Activated CD4-positive, alpha-beta T cell treated with anti-CD3 and anti-CD28 coated beads, Interleukin-2, amount 10 ng/mL, durations not matched to agents 24 days and 14 days (primary cell): ENCODE measurements at places on chromosomes 5 and 9. TPM values are rescaled to one million over a fixed set of nuclear protein-coding genes. Genes with fewer than 3 reads are reported as not detected.
A peak's percentile ranks its signal among the peaks of the same experiment; 100 is the strongest.

DNA sequence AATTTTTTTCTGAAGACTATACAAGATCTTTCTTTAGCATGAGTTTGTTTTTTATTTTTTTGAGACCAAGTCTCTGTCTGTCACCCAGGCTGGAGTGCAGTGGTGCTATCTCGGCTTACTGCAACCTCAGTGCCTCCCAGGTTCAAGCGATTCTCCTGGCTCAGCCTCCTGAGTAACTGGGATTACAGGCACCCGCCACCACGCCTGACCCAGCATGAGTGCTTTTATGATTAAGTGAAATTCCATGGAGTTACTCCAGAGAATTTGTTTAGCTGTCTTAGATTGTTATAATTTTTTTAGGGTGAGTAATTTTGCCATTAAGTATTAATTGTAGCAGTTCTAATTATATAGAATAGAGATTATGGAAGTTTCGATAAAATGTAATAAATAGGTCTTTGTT, 14.3 kb downstream of the YTHDC2 start:
- no peak for DNase-seq

- DNase-seq, result no peak
Observed at GRCh38 chr5:35269006-35269405, 38.7 kb upstream of the PRLR start.

DNA sequence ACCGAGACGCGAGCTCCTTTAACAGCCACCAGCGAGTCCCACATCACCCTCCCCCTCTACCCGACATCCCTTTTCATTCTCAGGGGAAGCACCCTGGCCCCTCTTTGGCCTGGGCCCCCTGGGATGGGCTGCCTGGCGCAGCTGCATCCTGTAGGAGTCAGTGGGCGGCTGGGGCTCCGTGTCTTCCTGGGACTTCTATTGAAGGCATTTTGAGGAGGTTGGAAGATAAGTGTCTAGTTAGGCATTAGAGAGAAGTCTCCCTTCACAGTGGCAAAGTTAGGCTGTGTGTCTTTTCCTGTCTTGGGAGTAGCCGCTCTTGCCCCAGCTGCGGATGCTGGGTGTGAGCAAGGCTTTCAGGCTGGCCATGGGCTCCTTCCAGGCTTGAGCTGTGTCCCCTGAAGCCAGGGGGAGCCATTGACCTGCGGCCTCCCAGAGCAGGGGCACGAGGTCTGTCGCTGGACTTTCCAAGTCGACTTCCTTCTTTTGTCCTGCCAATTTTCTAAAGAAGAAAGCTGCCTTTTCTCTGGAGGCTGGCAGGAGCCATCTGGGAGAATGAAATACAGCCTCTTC, 18.6 kb upstream of the NKD2 start:
- DNase-seq, result peak; percentile 55

DNA sequence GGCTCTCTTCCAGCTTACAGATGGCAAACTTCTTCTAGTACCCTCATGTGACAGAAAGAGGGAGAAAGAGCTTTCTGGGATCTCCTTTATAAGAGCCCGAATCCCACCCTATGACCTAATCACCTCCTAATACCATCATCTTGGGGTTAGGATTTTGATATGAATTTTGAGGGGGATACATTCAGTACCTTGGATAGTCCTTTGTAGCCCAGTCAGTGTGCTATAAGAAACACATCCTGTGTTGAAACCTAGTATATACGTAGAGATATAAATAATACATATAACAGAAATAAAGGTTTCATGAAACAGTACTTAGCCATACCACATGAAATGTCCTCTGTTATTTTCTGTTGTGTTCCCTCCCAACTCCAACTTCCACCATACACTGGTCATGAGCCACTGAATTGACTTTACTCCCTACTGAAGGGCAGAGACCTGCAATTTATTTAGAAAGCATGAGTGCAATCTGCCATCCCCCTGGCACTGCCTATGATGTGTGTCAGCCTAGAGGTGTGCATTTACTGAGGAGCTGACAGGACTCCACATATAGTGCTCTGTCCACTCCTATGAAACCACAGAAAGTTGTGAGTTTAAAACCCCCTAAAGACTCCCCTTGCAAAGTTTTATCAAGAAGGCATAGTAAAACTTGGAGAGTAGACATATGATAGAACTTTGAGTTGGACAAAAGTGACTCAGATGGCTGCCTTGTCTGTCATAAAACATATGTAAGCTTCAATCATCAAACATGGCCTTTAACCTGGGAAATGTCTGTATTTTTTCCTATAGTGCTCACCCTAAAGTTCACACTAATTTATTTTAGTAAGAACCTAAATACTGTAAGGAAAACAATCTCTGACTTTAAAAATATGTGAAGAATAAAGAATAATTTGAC, 12.8 kb downstream of the PIP5K1B start:
- no peak for DNase-seq

DNA sequence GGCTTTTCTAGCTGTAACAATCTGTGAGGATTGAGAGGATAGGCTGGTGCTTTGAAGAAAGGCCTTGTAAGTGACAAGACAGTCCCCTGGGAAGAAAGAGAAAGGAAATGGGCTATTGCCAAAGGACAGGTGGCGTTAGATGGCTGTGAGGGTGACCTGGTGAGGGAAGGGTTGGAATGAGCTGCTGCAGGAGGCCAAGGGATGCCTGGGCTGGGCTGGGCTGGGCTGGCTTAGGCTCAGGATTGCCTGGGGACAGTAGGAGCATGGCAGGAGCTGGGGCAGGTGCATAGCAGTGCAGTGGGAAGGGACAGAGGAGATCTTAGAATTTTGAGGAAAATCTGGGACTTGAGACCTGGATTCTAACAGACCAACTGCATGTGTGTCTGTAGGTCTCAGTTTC, 9.7 kb upstream of the MYOZ3 start:
- DNase-seq, result no peak

DNA sequence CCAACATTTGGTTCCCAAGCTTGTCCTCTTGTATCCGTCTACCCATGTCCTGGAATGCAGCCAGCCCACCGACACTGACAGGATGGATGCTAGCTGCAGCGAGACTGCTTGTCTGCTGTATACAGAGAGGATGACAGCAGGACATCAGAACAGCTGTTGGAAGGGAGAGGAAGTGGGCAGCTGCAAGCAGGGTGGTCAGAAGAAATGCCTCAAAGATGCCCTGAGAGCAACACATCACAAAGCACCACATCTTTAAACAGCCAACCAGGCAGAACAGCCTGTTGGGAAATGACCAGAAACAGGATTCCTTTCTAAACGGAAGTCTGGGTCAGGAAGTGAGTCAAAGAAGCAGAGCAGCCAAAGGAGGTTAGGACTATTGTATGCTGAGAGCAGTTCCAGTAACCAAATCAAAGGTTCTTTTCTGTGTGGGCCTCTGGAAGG, 219.1 kb downstream of the NDUFS4 start:
- DNase-seq, result peak; percentile 60

- DNase-seq, result no peak
Observed at GRCh38 chr9:127883959-127884358, 6.5 kb upstream of the AK1 start.

The SLC30A5 gene
- total RNA-seq, result 60.2 and 65.4 TPM in 2 replicates

The FOXD4L4 gene
- total RNA-seq, result not detected in 2 replicates
